ENCODE measurements at places on chromosomes 6 and 20.

DNA sequence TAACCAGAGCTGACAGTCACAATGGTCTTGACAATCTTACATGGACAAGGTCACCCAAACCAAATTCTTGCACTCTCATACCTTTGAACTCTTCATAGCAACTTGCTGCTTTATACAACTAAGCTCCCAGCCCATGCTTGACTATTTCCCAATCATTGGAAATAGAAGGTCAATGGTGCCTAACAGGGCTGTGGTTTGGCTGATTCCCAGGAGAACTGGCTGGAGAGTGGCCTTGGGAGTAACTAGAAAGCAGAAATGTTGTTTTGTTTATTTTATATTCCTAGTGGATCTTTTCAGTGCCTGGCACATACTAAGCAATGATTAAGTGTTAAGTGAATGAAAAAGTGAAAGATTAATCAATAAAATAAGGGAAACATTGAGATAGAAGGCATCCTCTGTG lies 3.0 kb downstream of the SPINT4 start:
- no peak for DNase-seq

DNA sequence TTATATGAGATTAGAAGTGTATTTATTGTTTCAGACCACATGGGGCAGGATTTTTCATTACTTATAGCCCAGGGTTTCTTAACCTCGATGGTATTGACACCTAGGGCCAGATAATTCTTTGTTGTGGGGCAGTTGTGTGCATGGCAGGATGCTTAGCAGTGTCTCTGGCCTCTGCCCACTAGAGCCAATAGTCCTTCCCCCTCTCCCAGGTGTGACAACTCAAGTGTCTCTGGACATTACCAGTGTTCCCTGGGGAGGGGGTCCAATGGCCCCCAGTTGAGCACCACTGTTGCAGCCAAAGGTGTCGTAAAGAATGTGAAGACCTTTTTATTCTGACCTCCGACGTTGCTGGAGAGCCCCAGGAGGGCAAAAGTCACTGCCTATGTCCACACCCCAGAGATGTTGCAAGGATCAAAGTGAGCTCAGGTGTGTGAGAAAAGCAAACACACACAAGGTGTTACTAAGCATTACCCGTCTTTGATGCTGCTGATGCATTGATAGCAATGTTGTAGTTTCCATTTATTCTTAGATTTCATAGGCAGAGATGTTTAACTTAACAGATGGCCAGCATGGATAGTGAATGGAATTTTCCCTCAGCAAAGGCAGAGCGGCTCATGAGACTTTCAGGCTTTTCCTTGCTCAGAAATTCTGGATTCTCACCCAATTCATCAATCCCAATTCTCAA lies 22.2 kb downstream of the BANF2 start:
- no peak for DNase-seq

GRCh38 chr6:63793465-63794137 lies 158.0 kb downstream of the PHF3 start:
- no peak for DNase-seq

DNA sequence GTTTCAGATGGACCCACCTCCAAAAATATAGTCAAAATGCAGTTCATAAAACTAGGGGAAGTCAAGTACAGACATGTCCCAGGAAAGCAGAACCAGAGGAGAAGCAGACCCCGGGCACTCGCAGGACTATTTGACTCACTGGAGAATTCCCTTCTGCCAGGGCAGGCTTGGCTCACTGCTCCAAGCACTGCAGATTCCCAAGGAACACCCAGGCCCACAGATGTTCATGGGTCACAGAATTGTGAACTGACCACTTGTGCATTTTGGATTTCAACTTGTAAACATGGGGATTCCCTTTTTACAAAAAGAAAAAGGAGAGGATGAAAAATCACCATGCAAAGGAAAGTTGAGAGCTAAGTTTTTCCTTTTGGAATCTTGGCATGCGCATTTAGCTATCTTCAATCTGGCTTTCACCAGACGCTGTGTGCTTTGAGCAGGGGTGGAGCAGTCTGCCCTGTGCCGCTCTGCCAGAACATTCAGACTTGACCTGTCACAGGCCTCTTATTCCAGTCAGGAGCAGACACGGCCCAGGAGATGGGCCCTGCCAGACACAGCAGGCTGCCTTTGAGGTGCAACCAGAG lies 237.5 kb upstream of the TAB2 start:
- no peak for DNase-seq

GRCh38 chr6:164569509-164569908 lies 739.9 kb downstream of the C6orf118 start:
- DNase-seq, result no peak

- DNase-seq, result no peak
These were observed 241.2 kb downstream of the UST start for GRCh38 chr6:148987982-148988381.

GRCh38 chr6:31727034-31727716 lies 1.9 kb downstream of the DDAH2 start:
- DNase-seq, result no peak

DNA sequence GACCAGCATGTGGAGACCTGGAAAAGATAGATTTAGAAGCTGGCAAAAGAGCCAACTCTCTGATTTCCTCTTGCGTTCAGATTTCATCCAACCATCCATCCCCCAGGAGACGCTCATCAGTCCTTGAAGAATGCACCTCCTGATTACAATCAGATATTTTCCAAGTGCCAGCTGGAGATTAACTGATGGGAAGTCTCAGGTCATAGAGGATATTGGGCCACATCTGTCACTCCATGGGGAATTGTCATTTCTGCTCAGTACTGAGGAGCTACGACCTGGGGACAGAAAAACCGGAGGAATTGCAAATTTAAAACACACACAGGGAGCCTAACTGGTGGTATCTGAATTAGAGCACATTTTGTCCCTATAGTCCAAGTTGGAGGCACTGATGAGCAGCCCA lies 496.2 kb upstream of the SULF2 start:
- DNase-seq, result no peak

GRCh38 chr6:116685437-116685993 lies 4.5 kb downstream of the KPNA5 start:
- DNase-seq, result no peak

DNA sequence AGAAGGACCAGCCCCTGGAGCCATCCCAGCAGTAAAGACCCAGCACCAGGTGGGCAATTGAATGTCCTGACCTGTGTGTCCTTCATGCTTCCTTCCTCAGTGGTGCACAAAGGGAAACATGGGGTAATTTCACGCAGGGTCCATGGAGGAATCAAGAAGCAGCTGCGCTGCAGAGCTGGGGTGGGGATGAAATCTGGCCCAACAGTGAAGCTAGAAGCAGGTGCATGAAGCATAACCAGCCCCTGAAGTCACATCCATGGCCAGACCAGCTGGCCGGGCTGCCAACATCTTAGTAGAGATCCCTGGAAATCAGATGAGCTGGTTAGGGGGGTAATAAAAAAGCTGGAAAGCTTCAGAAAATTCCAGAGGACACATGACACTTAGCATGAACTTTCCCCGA lies 646.7 kb upstream of the DEFB115 start:
- no peak for DNase-seq

DNA sequence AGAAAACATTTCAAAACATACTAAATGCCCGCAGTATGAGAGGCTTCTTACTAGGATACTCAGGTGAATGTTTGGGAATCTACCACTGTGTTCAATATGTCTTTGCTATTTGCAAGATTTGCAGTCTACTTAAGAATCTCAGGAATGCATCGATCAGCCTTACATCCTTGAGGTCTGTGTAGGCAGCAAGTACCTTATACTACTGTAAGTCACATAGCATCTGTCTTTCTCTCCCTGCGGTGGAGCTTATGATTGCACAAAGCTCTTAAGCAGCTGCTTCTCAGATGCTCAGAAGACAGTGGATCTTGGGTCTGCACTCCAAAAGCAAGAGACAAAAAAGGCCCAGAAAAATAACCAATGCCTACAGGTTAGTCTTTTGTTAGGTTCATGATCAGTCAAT lies 21.4 kb downstream of the PCSK2 start:
- no peak for DNase-seq

DNA sequence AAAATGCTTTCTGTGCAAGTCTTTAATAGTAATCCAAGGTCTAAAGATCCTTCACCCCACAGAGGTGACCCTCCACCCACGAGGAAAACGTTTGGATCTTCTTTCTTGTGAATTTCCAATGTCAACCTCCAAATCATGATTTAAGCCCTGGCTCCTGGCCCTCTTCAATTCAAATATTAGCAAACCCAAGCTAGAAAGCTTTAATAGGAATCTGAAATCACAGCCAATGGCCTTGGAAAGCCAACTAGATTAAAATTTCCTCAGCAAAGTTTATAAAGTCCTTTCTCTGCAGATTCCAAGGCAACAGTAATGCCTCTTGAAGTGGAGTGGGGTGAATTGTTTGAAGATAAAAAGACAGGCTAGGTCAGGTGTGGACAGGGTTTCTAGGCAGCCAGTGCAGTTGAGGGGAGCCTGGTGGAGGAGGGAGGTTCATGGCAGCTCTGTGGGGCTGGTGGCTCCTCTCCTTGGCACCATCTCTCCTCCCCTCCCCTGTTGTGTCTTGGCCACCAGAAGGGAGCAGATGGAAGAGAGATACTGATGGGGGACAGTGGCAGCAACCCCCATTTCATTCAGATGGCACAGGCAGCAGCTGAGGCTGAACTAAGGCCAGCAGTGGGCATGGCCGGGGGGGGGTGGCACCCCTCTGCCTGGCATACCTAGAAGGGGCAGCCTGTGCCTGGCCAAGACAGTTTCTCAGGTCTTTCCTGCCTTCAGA lies 12.0 kb upstream of the UQCC2 start:
- no peak for DNase-seq

GRCh38 chr20:7889736-7890135 lies 50.5 kb downstream of the HAO1 start:
- no peak for DNase-seq

GRCh38 chr6:111228094-111228493 lies 140.8 kb downstream of the SLC16A10 start:
- no peak for DNase-seq

DNA sequence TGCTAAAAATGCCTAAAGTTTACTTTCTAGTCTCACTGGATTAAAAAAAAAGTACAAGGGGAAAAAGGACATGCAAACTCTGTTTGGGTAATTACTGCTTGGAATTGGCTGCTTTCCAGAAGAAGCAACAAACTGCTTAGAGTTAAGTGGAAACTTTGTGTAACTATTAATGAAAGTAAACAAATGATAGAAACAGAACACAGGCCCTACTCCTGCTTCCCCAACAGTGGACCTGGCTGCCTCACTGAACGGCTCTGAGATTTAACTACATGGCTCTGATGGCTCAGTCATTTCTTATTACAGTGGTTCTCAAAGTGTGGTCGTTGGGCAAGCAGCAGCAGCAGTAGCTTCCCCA lies 108.5 kb downstream of the MAN1A1 start:
- no peak for DNase-seq

DNA sequence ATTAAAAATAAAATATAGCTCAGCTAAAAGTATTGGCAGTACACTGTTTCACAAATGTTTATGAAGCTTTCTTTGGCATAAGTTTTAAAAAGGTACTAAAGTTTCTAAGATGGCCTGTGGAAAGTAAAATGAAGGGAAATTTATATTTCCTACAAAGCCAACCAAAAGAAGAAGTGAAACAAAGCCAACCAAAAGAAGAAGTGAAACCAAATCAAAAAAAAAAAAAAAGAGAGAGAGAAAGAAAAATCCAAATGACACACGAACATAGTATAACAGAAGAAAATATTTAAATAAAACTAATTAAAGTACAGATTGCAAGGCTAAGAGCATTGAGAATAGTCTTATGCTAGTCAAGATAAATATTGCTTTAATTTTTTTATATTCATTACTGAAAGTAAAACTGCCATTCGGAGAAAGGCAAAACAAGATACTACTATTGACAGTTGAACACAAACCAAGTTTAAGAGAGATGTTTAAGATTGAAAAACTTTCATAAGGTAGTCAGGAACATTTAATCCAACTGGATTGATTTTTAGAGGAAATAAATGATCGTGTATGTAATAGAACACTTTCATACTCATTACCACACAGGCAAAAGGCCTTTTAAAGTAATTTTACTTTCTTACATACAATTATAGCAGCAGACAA lies 12.8 kb upstream of the KHDRBS2 start:
- DNase-seq, result no peak

DNA sequence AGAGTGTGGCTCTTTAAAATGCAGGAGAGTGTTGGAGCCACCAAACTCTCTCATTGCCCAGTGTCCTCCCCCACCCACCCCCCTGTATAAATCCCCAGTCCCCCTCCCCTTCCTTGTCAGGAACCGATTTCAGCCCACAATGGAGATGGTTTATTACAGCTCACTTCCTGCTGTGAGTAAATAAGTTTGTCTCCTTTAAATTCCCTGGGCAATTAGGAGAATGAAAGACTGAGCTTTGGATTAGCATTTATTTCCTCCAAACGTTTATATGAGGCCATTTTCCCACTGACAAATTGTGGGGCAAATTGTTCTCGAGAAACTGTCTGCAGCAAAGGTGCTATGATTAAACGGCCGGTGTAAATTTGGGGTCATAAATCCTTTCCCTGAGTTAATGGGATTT lies 128.8 kb downstream of the DHX35 start:
- DNase-seq, result no peak

DNA sequence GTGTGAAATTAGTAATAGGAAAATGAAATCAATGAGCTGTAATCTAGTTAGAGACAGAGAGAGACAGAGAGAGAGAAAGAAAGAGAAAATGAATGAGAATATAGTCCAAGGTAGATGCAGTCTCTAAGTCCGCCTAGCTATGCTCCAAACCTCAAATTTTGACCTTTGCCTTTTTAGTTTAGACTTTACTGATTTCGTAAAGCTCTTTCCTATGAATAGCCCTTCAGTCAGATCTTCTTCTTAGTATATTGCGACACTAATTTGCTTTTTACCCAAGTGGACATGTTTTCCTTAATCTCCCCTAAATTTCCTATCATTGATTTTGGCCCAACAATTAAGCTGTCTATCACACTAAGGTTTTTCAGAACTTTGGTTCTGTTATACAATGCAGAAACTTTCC lies 49.5 kb downstream of the TFAP2D start:
- no peak for DNase-seq

DNA sequence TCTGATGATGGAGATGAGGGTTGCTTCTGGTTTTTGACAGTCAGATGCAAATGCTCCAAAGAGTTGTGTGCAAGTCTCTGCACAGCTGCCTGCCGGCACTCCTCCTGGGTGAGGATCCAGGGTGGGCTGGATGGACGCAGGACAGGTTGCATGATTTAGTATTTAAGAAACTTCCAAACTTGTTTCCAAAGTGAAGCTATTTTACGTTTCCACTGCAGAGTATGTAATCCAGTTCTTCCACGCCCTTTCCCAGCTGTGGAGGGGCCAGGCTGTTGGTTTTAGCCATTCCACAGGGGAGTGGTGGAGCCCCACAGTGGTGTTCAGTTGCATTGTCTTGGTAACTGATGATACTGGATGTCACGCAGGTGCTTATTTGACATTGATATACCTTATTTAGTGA lies 157.3 kb downstream of the THBS2 start:
- no peak for DNase-seq

- DNase-seq, result no peak
These were observed 94.0 kb downstream of the SGK1 start for GRCh38 chr6:134223796-134224420.

GRCh38 chr20:52552181-52552872 lies 360.7 kb upstream of the ZFP64 start:
- DNase-seq, result no peak

Data from stimulated activated CD8-positive, alpha-beta memory T cell treated with anti-CD3 and anti-CD28 coated beads, Interleukin-2, amount 100 ng/mL, for 1 hour (primary cell).